ENCODE measurements at places on chromosomes 1 and 21.

- no peak for DNase-seq
These were observed 107.6 kb downstream of the PLXNA2 start for GRCh38 chr1:208136459-208137182.

- peak; percentile 26 for DNase-seq
These were observed at the start of gene EPHB2 for GRCh38 chr1:22710701-22711049. Gene EPHB2, plus strand, starts transcription at chr1:22710839. Its CDS starts 144 bp downstream, at chr1:22710983.

GRCh38 chr1:185601189-185601588 lies 133.0 kb upstream of the HMCN1 start:
- no peak for DNase-seq

DNA sequence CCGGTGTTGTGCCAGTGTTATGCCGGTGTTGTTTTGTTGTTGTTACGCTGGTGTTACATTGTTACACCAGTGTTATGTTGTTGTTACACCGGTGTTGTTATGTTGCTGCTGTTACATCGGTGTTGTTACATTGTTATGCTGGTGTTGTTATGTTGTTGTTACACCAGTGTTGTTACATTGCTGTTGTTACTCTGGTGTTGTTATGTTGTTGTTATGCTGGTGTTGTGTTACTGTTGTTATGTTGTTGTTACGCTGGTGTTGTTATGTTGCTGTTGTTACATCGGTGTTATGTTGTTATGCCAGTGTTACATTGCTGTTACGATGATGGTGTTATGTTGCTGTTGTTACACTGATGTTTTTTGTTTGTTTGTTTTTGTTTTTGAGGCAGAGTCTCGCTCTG lies 24.1 kb downstream of the H6PD start:
- DNase-seq = no peak

DNA sequence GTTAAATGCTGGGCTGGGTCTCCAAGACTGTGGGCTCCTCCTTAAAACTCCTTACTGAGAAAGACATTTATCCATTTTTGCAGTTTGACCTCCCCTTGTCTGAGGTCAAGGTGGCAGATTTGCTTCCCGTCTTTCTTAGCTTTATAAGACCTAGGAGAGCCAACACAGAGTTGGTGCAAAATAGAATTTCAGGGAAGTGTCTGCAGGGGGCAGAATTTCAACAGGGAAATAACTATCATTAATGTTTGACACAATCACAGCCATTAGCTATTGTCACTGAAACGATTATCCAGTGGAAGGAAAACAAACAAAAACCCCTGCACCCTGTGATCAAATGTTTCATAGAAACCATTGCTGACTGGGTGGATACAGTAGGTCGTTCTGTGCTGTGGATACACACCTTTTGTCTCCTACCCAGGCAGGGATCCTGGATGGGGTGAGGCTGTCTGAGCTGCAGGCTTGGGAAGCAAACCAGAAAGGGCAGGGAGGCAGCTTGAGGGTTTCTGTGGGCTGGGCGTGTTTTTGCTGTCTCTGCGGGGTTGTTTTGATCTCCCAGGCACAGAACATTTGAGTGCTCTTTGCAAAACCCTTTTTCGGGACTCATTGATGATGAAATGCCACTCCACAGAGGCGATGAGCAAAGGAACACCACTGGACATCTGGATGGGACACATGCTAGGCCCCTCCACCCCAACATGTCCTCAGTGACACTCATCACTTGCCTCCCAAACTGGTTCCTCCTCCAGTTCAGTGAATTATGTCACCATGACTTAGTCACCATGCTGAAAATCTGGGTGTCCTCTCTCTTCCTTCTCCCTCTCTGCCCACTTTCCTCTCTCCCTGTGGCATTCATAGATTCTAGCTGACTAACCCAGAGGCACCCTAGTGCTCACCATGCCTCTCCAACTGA lies 94.2 kb upstream of the SERBP1 start:
- no peak for DNase-seq

DNA sequence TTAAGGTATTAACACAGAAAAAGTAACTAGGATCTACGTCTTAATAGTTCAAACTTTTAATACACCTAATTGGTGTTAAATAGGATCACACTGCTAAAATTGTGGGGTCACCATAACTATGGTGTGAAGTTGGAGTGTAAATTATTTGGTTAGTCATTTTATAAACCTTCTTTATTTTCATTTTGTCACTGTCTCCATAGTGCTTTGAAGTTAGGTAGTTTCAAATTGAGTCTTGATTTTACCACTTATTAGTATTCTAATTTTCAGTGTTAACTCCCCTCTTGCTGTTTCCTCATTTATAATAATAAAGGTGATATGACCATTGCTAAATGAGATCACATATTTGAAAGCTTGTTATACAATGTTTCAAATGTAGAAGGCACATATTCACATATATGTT lies 738.1 kb upstream of the CHRM3 start:
- DNase-seq = no peak

- peak; percentile 38 for DNase-seq
These were observed 45.3 kb upstream of the SLC5A9 start for GRCh38 chr1:48177257-48177656.

- DNase-seq = no peak
These were observed 48.8 kb downstream of the PIK3CD start for GRCh38 chr1:9700340-9700739.
